ENCODE measurements at places on chromosomes 7 and 10. TPM values are rescaled to one million over a fixed set of nuclear protein-coding genes. Genes with fewer than 3 reads are reported as not detected.

Gene DNAH11
- 2.0 TPM for total RNA-seq

Gene GIMAP4
- total RNA-seq: not detected

Gene ZPBP
- total RNA-seq: not detected

Gene CRYGN
- total RNA-seq: not detected

Gene SORBS1
- total RNA-seq: 44.1 TPM

Gene CDC14C
- total RNA-seq: not detected

Gene HMX2
- 1.7 TPM for total RNA-seq

Gene OR2A1
- not detected for total RNA-seq

Gene FAM24B
- total RNA-seq: 19.0 TPM

Gene ZNF25
- 1.5 TPM for total RNA-seq

GRCh38 chr10:103507235-103508191 is 14.0 kb downstream of the NEURL1 start:
- DNase-seq: peak; percentile 38
- no peak overlapping the region for H3K4me3 ChIP-seq
- H3K36me3 ChIP-seq: no peaks in the 10 kb centered on the region
- no peak overlapping the region for H3K27ac ChIP-seq

DNA sequence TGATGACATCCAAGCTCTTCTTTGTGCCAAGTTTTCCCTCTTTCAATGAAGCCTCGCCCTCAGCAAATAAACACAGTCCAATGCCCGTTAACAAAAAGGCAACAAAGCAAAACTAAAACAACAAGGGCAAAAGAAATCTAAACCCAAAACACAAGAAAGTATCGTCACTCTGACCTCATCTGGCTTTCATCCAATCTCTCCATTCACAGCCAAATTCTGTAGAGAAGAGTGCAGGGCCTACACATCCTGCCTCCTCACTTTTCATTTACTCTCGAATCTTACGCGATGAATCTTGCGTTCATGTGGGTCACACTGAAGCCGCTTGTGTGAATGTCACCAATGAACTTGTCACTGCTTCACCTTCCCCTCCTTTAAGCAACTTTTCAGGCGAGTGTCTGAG is 15.9 kb upstream of the AKR1E2 start:
- peaks cover 6% of the 10 kb centered on the region for H3K4me1 ChIP-seq
- no peak overlapping the region for H3K4me3 ChIP-seq
- H3K36me3 ChIP-seq: no peaks in the 10 kb centered on the region
- no peaks in the 10 kb centered on the region for H3K27me3 ChIP-seq
- no peak overlapping the region for H3K27ac ChIP-seq

- H3K36me3 ChIP-seq: no peaks in the 10 kb centered on the region
- H3K4me3 ChIP-seq: no peak overlapping the region
- no peak for DNase-seq
- no peaks in the 10 kb centered on the region for H3K4me1 ChIP-seq
- no peaks in the 10 kb centered on the region for H3K27me3 ChIP-seq
- H3K27ac ChIP-seq: no peak overlapping the region
These were observed 232.2 kb downstream of the TRIL start for GRCh38 chr7:28725911-28726310.

GRCh38 chr7:25619963-25620799 is 391.9 kb upstream of the NPVF start:
- no peak overlapping the region for H3K27ac ChIP-seq
- no peaks in the 10 kb centered on the region for H3K4me1 ChIP-seq
- no peaks in the 10 kb centered on the region for H3K27me3 ChIP-seq
- H3K36me3 ChIP-seq: no peaks in the 10 kb centered on the region
- DNase-seq: no peak

GRCh38 chr7:5634107-5634950 is 147.1 kb downstream of the RNF216 start:
- no peaks in the 10 kb centered on the region for H3K27me3 ChIP-seq
- no peak for DNase-seq
- H3K36me3 ChIP-seq: no peaks in the 10 kb centered on the region
- peaks cover 25% of the 10 kb centered on the region for H3K4me1 ChIP-seq

GRCh38 chr10:60967854-60968484 is 24.0 kb upstream of the RHOBTB1 start:
- no peak for DNase-seq
- H3K27me3 ChIP-seq: no peaks in the 10 kb centered on the region
- no peaks in the 10 kb centered on the region for H3K36me3 ChIP-seq
- H3K4me1 ChIP-seq: no peaks in the 10 kb centered on the region

DNA sequence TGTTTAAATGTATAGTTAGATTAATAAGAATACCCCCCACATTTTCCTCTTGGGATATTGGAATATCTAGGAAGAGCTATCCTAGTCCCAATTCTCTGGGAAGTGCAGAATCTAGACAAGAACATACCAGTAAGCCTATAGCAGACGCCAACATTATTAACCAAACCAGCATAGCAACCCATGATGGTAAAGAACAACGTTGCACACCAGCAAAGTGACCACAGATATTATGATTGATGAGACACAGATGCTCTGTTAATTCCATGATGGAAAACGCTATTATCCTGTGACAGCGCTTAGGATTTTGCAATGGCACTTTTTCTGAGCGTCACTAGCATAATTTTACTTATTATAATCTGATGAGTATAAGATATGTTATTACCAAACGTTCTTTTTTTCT is 603.1 kb upstream of the PCDH15 start:
- H3K4me1 ChIP-seq: no peaks in the 10 kb centered on the region
- H3K36me3 ChIP-seq: no peaks in the 10 kb centered on the region
- no peak overlapping the region for H3K4me3 ChIP-seq
- DNase-seq: no peak

GRCh38 chr10:89458291-89458690 is 43.9 kb downstream of the IFIT5 start:
- no peaks in the 10 kb centered on the region for H3K27me3 ChIP-seq
- no peaks in the 10 kb centered on the region for H3K4me1 ChIP-seq
- no peaks in the 10 kb centered on the region for H3K36me3 ChIP-seq
- DNase-seq: no peak
- H3K4me3 ChIP-seq: no peak overlapping the region

GRCh38 chr7:101902680-101903514 is 85.5 kb downstream of the CUX1 start:
- H3K27me3 ChIP-seq: no peaks in the 10 kb centered on the region
- DNase-seq: no peak
- H3K36me3 ChIP-seq: no peaks in the 10 kb centered on the region
- no peak overlapping the region for H3K4me3 ChIP-seq
- H3K27ac ChIP-seq: peak overlapping the region; percentile 90

GRCh38 chr7:123666492-123666891 is 10.8 kb downstream of the LMOD2 start:
- H3K36me3 ChIP-seq: no peaks in the 10 kb centered on the region
- H3K4me1 ChIP-seq: no peaks in the 10 kb centered on the region
- H3K27ac ChIP-seq: no peak overlapping the region
- DNase-seq: no peak

DNA sequence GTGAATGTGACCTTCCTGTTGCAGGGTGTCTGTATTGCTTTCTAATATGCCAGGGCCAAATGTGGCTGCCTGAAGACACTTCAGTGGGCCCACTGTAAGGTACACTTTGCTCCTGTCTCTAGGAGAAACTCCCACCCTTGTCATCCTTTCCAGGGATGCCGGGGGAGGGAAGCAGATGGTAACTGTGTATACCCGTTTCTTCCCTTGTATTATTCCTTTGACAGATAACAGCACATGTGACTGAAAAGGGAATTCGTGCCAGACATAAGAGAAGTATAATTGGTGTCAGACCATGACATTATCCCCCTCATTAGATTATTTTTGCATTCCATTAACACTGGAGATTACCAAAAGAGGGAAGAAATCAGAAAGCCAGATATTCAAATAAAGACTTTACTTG is 317.7 kb downstream of the CAMK1D start:
- H3K27me3 ChIP-seq: no peaks in the 10 kb centered on the region
- H3K4me1 ChIP-seq: no peaks in the 10 kb centered on the region
- no peaks in the 10 kb centered on the region for H3K36me3 ChIP-seq
- DNase-seq: no peak

DNA sequence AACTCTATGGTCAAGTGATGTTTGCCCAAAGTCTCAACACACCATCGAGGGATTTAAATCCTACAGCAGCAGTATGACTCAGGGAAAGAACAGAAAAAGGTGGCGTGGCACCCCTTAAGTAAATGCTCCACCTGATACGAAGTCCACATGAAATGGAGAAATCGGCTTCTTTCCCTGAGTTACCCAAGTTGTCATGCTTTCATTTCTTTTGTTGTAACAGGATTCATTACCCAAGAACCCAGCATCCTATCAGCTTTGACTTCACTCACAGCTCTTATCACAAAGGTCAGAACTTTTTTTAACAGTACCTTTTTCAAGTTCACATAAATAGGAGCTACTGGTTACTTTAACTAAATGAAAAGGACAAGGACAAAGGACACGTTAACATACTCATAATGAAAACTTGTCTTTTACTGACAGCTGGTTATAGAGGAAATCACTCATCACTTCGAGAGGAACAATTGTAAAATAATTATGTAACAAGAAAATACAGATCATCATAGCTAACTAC is 219.8 kb upstream of the FRMD4A start:
- H3K27ac ChIP-seq: peak overlapping the region; percentile 93
- no peak overlapping the region for H3K4me3 ChIP-seq
- peak; percentile 88 for DNase-seq
- H3K36me3 ChIP-seq: peaks cover 3% of the 10 kb centered on the region
- H3K4me1 ChIP-seq: peaks cover 91% of the 10 kb centered on the region

DNA sequence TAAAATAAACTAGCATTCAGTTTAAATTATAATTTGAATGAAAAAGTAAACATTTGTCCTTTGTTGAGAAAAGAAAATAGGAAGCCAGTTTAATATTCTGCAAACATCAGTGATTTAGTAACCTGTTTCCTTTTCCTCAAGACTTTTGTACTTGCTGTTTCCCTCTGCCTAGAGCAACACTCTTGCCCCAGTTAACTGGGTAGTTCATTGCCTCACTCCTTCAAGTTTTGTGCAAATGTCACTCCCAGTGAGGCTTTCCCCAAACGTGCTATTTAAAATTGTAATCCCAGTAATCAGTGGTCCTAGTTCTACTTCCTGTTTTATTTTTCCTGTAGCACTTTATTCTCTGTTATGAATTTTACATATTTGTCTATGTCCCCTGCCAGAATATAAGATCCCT is 23.8 kb downstream of the DLD start:
- H3K36me3 ChIP-seq: peaks cover 2% of the 10 kb centered on the region
- no peak overlapping the region for H3K27ac ChIP-seq
- no peaks in the 10 kb centered on the region for H3K27me3 ChIP-seq
- no peak for DNase-seq

- no peak overlapping the region for H3K27ac ChIP-seq
- no peaks in the 10 kb centered on the region for H3K27me3 ChIP-seq
- H3K4me1 ChIP-seq: no peaks in the 10 kb centered on the region
These were observed 56.8 kb downstream of the BBS9 start for GRCh38 chr7:33186192-33186591.

DNA sequence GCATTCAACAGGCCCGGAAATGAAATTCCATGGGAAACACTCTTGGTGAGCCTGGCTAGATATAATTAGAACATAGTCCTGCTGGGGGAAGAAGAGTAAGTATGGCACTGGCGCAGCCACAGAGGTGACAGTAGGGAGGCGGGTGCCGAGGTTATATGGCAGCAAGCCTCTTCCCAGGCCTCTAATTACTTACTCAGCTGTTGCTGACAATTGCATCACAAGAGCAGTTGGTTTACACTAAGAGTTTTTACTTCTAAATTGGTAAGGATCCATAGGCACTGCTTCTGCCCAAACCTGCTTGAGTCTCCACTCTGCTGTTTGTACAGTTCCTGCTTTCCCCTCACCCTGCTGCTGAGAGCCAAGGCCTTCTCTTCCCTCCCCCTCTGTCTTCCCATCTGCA is 93.3 kb upstream of the DUSP5 start:
- no peak overlapping the region for H3K4me3 ChIP-seq
- peaks cover 62% of the 10 kb centered on the region for H3K4me1 ChIP-seq
- no peak for DNase-seq
- H3K27ac ChIP-seq: no peak overlapping the region
- H3K27me3 ChIP-seq: no peaks in the 10 kb centered on the region

- peaks cover 13% of the 10 kb centered on the region for H3K4me1 ChIP-seq
- no peaks in the 10 kb centered on the region for H3K36me3 ChIP-seq
- no peaks in the 10 kb centered on the region for H3K27me3 ChIP-seq
- peak overlapping the region; percentile 31 for H3K4me3 ChIP-seq
These were observed 20.5 kb upstream of the CFAP46 start for GRCh38 chr10:132962623-132963429.

GRCh38 chr10:24136070-24136469 is 72.9 kb upstream of the KIAA1217 start:
- no peak for DNase-seq
- H3K36me3 ChIP-seq: no peaks in the 10 kb centered on the region
- peaks cover 2% of the 10 kb centered on the region for H3K27me3 ChIP-seq
- no peak overlapping the region for H3K27ac ChIP-seq
- no peak overlapping the region for H3K4me3 ChIP-seq

GRCh38 chr7:25223206-25223605 is 5.1 kb downstream of the NPVF start:
- peaks cover 2% of the 10 kb centered on the region for H3K27me3 ChIP-seq
- H3K36me3 ChIP-seq: no peaks in the 10 kb centered on the region
- H3K4me1 ChIP-seq: no peaks in the 10 kb centered on the region
- H3K27ac ChIP-seq: no peak overlapping the region

DNA sequence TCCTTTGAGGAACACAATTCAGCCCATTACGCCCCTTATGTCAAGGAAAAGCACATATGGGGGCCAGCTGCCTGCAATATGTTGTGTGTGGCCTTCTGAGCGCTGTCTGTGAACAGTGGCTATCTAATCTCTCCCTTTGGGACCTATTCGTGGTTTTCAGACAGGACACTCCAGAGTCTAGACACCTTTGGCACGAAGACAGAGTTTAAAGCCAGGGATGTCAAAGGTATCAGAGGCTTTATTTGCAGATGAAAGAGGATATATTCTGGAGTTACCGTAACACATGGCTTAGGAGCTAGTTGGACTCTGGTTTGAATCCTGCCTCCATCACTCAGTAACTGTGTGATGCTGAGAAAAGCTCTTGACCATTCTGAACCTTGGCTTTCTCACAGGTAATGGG is 14.8 kb upstream of the EEPD1 start:
- no peak for DNase-seq
- H3K4me1 ChIP-seq: no peaks in the 10 kb centered on the region
- H3K36me3 ChIP-seq: no peaks in the 10 kb centered on the region
- no peak overlapping the region for H3K4me3 ChIP-seq
- H3K27me3 ChIP-seq: no peaks in the 10 kb centered on the region

DNA sequence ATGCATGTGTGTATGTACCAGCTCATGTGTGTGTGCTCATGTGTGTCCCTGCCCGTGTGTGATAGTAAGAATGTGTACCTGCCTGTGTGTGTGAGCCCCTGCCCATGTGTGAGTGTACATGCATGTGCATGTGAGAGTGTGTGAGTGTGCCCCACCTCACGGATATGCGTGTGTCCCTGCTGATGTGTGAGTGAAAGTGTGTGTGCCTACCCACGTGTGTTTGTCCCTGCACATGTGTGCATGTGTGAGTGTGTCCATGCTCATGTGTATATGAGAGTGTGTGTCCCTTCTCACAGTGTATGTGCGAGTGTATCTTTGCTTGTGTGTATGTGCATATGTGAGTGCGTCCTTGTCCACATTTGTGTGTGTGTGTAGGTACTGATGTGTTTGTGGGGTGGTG is 69.6 kb downstream of the CDH23 start:
- no peak overlapping the region for H3K27ac ChIP-seq
- H3K36me3 ChIP-seq: no peaks in the 10 kb centered on the region
- H3K4me3 ChIP-seq: no peak overlapping the region
- H3K27me3 ChIP-seq: no peaks in the 10 kb centered on the region
